ENCODE measurements at places on chromosomes 3 and 15.

- DNase-seq: peak; percentile 35
Observed at GRCh38 chr3:128950223-128950938, 43.5 kb downstream of the CFAP92 start.

GRCh38 chr3:75014008-75014407, 399.5 kb upstream of the CNTN3 start:
- no peak for DNase-seq

GRCh38 chr3:87120881-87121280, 106.2 kb upstream of the CHMP2B start:
- no peak for DNase-seq

- no peak for DNase-seq
Observed at GRCh38 chr3:118348169-118348557, 686.5 kb downstream of the IGSF11 start.

DNA sequence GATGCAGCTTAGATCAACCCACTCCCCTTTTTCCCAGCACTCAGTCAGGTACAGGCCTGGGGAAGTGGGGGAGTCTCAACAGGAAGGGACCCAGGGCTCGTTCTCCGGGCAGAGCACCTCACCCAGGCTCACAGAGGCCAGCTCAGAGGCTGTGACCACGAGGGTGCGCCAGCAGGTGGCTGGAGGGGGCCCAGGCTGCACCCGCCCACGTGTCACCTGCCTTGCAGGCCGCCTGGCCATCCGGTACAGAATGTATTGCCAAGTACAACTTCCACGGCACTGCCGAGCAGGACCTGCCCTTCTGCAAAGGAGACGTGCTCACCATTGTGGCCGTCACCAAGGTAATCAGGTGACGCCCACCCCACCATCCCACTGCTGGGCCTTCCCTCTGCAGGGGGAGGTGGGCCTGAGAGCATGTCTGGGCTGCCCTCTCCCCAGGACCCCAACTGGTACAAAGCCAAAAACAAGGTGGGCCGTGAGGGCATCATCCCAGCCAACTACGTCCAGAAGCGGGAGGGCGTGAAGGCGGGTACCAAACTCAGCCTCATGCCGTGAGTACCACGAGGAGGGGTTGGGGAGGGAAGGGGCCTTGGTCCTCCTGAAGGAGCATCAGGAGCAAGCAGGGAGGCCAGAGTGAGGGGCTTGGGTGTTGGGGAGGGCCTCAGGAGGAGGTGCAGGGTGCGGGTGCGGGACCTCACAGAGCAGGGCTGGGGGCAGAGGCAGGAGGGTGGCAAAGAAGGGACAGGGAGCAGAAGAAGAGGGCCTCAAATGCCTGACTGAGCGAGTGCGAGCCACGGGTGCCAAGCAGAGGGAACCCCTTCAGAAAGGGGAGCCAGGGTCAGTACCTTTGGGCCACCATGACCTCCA, 14.0 kb upstream of the LMAN1L start:
- no peak for DNase-seq

GRCh38 chr3:38836561-38836960, 20.5 kb upstream of the SCN10A start:
- DNase-seq: no peak

- no peak for DNase-seq
Observed at GRCh38 chr3:118262800-118263402, 771.7 kb downstream of the IGSF11 start.

DNA sequence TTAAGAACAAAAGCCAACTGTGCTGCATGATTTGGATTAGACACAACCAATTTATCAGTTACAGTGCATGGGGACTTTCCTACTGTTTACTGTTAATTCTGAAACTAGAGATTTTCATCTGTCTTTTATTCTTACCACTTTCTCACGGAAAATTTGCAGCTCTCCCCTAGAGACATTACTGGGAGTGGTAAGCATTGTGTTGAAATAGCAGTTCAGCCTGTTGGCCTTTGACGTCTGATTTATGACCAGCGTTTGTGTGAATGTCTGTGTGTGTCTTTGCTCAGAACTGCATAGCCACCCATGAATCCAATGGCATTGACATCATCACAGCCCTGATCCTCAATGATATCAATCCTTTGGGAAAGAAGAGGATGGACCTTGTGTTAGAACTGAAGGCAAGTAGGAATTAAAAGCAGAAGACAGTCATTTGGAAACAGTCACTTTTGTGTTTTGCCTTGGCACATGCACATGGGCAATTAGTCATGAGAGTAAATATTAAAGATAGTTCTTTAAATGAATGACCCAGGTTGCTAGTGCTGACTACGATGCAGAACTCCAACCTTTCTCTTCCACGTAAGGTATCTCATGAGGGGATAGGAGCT, 202.2 kb upstream of the BHLHE40 start:
- peak; percentile 49 for DNase-seq

Data from AG20443 (cell line).